Activated CD4-positive, CD25-positive, alpha-beta regulatory T cell (primary cell): ENCODE measurements at places on chromosomes 5 and 9.

DNA sequence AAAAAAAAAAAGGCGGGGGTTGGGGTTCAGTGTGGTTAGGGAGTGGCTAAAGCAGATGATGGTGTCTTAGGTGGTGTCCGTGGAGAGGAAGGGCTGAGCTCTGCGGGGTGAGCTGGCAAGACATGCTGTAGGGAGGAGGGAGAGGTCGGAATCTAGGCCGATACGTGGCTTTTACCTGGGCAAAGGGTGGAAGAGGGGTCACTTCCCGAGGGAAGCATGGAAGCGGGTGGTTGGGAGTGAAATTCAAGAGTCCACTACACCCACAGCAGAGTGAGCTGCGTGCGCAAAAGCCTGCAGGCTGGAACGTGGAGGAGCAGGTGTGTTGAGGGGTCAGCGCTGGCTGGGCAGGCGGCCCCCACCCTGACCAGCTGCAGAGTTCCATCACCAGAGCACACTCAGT lies 17.8 kb downstream of the TBC1D9B start:
- no peak for DNase-seq

GRCh38 chr5:88829054-88829453 lies 53.9 kb downstream of the MEF2C start:
- no peak for DNase-seq

DNA sequence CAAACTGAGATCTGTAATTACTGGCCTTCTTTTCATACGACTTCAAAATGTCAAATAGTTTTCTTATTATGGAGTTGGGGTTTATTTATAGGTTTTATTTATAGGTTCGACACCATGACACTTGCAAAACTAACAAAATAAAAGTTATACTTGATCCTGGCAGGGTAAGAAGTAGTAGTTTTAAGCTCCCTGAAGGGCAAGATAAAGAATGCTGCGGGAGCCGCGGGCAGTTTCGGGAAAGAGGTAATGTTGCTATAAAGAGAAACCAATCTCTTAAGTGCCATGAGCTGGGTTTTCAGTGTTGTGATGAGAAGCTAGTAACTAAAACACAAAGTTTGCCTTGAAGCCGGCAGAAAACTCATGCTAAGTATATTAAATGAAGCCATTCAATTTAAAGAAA lies 24.8 kb downstream of the PTPN3 start:
- no peak for DNase-seq

GRCh38 chr9:107675351-107676259 lies 186.0 kb upstream of the KLF4 start:
- DNase-seq = no peak

GRCh38 chr5:78717674-78718584 lies 69.4 kb upstream of the LHFPL2 start:
- no peak for DNase-seq

GRCh38 chr5:34652466-34652865 lies 3.7 kb upstream of the RAI14 start:
- no peak for DNase-seq

- DNase-seq = no peak
Measured at GRCh38 chr5:82749461-82749820, 327.8 kb downstream of the TMEM167A start.

DNA sequence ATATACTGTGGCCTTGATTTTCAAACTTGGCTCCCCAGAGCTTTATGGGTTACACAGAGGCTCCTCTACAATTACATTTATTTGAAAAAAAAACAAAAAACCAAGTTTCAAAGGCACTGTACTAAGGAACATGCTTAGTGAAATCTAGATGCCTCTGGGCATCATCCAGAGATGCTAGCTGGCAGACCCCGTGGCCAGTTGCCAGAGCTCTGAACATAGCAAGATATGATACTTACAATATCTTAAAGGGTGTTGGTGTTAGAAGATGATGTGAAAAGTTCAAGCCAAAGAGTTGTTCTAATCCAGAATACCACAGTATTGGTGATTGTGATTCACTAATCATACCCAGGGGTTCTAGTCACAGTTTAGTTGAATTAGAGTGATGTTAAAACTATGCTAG lies 87.8 kb downstream of the JAK2 start:
- no peak for DNase-seq

- no peak for DNase-seq
Measured at GRCh38 chr5:1264211-1264610, 30.7 kb downstream of the TERT start.

GRCh38 chr5:169695025-169695625 lies 58.0 kb downstream of the DOCK2 start:
- DNase-seq = no peak

- DNase-seq = no peak
Measured at GRCh38 chr5:59421986-59422941, 471.3 kb downstream of the PDE4D start.
